ENCODE measurements at places on chromosomes 7 and 10. TPM values are rescaled to one million over a fixed set of nuclear protein-coding genes. Genes with fewer than 3 reads are reported as not detected.

DNA sequence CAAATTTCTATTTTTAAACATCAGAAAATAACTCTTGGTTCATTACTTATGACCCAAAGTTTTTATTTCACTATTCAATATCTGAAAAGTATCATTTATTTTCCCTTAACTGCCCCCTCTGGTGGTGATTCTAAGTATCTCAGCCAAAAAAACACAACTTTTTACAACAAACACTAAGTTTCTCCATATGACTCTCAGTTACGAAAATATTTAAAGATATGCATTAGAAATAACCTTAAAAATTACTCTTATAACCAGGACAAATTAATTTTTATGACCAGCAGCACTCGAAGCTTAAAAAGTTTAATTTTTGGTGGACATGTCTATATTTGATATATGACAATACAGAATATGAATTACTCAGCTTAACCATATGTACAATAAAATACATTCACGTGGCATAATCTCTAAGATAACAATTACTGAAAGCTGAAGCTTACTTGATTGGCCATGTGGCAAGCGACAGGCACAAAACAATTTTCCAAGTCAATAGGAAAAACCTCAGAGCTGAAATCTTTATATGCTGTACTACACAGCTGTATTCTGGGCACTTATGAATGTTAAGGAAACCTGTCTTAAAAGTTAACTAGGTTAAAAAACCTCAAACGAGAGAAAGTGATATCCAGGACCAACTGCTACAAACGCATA lies 2.3 kb downstream of the HNRNPA2B1 start:
- DNase-seq, result no peak

Gene PRKG1
- polyA plus RNA-seq, result 10.7 TPM

Gene HILPDA
- polyA plus RNA-seq, result 24.2 TPM

- DNase-seq, result no peak
Measured at GRCh38 chr7:35551321-35552081, 143.4 kb downstream of the HERPUD2 start.

- no peak for DNase-seq
Measured at GRCh38 chr10:20017961-20018360, 201.7 kb downstream of the PLXDC2 start.

Gene AMZ1
- polyA plus RNA-seq, result 0.43 TPM

Measured in renal pelvis (tissue), 12 donors.